ENCODE measurements at places on chromosomes 2 and 18. TPM values are rescaled to one million over a fixed set of nuclear protein-coding genes. Genes with fewer than 3 reads are reported as not detected.

DNA sequence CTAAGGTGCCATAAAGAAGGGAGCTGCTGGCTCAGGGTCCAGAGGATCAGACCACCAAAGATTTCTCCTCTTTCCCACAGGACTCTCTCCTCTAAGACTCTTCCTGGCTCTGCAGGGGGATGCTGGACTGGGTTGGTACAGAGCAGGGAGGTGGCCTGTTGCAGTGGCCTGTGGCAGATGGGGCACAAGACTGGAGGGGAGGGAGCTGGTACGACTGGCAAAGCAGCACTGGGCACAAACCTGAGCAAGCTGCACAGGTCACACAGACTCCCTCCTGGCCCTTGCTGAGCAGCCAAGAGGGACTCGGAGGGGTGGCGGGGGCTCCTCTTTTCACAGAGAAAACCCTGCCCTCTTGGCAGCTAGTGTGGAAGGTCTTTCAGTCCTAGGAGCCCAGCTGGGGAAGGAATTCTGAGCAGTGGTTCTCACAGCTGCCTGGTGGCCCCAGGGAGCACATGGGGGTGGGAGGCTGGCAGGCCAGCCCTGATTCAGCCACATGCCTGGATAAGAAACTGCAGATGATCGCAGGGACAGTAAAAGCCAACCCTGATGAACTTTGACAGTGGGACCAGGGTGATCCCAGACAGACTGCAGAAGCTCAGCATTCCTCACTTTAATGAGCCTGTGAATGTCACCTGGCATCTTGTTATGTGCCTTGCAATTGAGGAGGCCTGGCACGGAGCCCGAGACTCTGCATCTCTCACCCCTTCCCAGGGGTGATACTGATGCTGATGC lies 32.5 kb upstream of the ACAA2 start:
- DNase-seq, result no peak

Gene ABCA12
- under 0.01 TPM for total RNA-seq

- peak; percentile 81 for DNase-seq
Measured at GRCh38 chr18:31648966-31649429, 35.4 kb downstream of the B4GALT6 start.

Gene ARHGAP25
- not detected for total RNA-seq

- DNase-seq, result no peak
Measured at GRCh38 chr2:60446413-60447267, 106.8 kb downstream of the BCL11A start.

DNA sequence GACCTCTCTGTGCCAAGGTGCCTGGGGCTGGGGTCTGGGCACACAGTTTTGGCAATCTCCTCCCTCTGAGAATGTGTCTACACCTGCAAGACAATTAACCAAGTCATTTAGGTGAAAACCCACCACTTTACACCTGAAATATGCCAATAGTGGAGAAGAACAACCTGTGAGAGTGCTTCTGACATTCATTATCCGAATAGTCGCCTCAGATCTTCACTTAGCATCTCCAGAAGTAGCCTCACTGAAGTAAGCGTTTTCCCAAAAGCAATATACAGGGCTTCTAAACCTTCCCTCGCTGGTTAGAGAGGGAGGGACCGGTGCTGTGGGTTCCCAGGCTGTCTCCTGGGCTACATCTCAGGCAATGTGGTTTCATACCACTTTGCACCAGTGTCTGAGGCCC lies 173.5 kb downstream of the DDX1 start:
- no peak for DNase-seq

- no peak for DNase-seq
Measured at GRCh38 chr2:170942615-170943014, 13.6 kb downstream of the GORASP2 start.

Gene FARSB
- 38.5 TPM for total RNA-seq

Gene TNFAIP6
- 0.42 TPM for total RNA-seq

- no peak for DNase-seq
Measured at GRCh38 chr2:128562471-128563347, 244.0 kb upstream of the HS6ST1 start.

DNA sequence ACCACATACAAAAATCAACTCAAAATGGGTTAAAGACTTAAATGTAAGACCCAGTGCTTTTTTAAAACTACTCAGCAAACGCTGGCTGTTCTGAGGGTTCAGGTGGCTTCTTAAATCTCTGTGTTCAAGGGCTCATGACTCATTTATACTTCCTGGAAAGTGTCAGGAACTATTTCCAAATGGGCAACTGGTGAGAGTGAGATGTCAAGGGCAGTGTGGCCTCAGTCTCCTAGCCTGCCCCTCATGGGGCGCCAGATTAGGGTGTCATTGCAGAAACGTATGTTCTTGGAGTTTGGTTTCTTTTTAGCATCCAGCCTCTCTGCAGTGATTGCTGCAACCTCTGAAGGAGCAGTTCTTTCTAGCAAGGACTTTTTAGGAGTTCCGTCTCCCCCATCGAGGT lies 485.4 kb downstream of the TNS1 start:
- DNase-seq, result no peak

Gene SLC23A3
- total RNA-seq, result 0.76 TPM
